Activated CD8-positive, alpha-beta T cell treated with anti-CD3 and anti-CD28 coated beads, Interleukin-2, amount 10 ng/mL, durations not matched to agents 7 days and 5 days (primary cell): ENCODE measurements at places on chromosomes 1 and 21.

GRCh38 chr1:161119092-161119903 lies 1.4 kb downstream of the NIT1 start:
- DNase-seq, result peak; percentile 68

- DNase-seq, result peak; percentile 26
Measured at GRCh38 chr1:220271706-220272046, 577 bp downstream of the RAB3GAP2 start.

GRCh38 chr1:164969253-164969652 lies 387.3 kb downstream of the LMX1A start:
- DNase-seq, result no peak

GRCh38 chr1:79281442-79281841 lies 274.9 kb upstream of the ADGRL4 start:
- DNase-seq, result no peak

- DNase-seq, result no peak
Measured at GRCh38 chr1:53559391-53559815, 100.2 kb downstream of the DMRTB1 start.

- DNase-seq, result no peak
Measured at GRCh38 chr1:36782785-36783184, 251.5 kb downstream of the GRIK3 start.

DNA sequence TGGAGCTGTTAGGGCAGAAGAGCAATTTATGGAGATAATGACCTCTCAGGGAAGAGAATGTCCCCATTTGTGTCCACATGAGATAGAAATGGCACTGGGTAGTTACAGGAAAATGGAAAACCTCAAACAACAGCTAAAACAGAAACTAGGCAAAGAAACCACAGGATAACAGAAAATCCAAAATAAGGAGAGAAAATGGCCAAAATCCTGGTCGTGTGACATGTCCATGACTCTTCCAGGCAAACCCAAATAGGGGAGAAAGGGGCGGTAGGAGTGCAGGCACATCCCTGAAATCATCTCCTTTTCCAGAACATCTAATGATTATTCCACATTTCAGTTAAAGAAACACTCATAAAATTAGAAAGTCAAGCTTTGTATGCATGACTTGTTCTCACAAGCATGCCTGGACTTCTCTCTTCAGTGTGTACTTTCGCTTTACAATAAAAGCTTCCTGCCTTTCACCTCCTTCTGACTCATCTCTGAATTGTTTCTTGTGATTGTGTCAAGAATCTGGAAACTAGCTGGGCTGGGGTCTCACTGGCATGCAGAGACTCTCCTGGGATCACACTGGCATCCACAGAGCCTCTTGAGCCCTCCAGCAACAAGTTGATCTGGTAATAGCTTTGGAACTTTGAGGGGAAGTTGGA lies 171.4 kb upstream of the ZP4 start:
- DNase-seq, result no peak

DNA sequence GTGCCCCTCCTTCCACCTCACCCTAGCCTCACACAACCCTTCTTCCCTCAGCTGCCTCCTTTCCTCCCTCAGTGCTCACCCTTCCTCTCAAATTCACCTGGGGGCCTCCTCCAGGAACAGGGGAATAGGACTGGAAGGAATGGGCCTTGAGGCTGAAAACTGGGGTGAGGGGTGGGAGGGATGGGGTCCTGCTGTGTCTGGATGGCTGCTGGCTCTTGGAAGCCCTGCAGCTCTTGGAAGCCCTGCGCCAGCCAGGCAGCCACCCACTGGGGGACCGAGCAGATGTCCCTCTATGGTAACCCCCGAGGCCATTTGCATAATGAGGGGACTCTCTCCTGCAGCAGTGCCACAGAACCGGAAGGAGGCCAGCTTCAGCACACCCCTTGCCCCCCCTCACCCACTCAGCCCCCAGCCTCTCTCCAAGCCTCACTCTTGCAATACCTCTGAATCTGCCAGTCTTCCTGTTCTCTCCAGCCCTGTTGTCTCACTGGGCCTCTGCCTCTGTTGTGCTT lies 85.2 kb downstream of the KIRREL1 start:
- DNase-seq, result no peak

DNA sequence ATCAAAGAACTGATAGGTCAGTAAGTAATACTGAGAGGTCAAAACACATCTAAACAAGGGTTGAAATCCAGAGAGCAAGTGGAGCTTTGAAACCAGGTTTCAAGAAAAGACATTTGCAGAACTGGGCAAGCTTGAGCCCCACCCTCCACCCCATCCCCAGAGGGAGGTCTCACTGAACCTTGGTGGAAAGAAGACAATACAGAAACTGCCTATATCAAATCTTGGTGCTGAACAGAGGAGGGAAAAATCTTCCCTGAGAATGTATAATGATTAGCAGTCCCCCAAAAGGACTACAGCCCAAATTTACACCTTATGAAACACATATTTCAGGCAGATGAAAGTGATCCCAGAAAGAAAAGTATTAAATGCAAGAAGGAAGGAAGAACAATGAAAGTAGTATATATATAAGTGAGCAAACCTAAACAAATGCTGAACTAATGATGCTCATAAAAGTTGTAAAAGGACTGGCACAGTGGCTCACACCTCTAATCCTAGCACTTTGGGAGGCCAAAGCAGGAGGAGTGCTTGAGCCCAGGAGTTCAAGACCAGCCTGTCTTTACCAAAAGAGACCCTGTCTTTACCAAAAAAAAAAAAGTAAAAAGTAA lies 12.4 kb downstream of the ZBTB17 start:
- no peak for DNase-seq

DNA sequence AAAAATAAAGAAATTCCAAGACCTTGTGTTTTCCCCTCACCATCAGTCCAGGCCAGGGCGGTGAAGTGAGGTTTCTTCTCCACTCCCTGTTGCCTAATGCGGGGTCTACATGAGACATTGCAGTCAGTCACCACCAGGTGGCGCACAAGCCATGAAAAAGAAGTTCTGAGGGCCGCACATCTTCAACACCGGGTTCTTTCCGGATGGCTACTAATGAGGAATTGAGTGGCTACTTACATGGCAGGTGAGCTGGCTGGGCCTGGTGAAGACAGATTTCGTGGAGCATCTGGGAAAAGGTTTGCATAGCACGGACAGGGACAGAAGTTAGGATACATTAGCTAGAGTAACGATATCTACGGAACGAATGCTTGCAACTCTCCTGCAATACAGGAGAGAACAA lies 15.8 kb upstream of the S100A11 start:
- peak; percentile 91 for DNase-seq

GRCh38 chr1:202145068-202145743 lies 669 bp upstream of the ARL8A start:
- DNase-seq, result peak; percentile 49

DNA sequence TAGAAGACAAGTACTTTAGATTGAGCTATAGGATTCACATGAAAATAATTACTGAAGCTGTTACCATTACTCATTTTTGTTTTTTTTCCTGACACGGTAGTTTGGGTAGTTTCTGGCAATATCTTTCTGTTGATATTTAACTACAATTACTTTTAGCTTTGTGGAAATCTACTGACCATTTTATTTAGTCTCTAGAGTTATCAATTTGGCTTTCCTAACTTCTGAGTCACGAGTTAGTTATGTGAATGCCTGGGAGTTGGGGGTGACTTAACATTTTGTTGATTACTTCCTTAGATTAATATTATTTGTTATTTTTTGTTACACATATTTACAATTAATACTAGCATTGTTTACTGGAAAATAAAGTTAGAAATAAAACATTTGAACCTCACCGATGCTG lies 160.6 kb downstream of the HMCN1 start:
- no peak for DNase-seq

DNA sequence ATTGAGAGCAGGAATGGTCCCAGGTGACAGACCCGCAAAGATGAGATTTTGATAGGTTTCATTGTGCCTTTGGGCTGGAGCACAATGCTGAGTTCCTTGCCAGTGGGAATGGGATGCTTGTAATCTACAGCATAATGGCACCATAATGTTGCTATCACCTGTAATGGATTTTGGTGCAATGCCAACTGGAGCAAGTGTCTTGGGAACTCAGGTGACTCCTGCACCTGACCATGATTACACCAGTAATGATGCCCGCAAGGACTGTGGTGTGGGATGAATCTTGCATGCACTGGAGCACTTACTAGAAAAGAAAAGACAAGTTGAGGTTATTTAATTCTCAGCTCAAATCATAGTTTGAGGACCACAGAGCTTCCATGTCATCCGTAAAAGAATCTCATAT lies 96.7 kb downstream of the PTPRU start:
- DNase-seq, result no peak

GRCh38 chr1:32884032-32884372 lies 2.3 kb upstream of the HPCA start:
- no peak for DNase-seq

- peak; percentile 64 for DNase-seq
Measured at GRCh38 chr1:66436378-66437135, 97.4 kb upstream of the SGIP1 start.

GRCh38 chr1:57206038-57206437 lies 217.8 kb downstream of the DAB1 start:
- DNase-seq, result no peak

DNA sequence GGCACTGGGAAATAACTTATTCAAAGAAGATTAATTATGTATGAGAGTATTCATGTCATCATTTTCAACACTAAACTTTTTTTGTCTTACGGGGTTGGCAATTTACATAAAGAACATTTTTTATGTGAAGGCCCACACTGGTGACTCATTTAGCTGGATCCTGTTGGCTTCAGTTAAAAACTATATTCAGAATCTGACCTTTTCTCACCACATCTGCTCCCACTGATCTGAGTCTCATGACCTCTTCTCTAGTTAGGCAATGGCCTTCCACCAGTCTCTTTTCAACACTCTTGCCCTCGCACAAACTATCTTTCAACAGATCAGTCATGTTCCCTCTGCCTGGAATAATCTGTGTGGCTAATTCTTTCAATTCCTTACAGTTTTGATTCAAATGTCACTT lies 53.4 kb downstream of the TMPRSS15 start:
- no peak for DNase-seq

DNA sequence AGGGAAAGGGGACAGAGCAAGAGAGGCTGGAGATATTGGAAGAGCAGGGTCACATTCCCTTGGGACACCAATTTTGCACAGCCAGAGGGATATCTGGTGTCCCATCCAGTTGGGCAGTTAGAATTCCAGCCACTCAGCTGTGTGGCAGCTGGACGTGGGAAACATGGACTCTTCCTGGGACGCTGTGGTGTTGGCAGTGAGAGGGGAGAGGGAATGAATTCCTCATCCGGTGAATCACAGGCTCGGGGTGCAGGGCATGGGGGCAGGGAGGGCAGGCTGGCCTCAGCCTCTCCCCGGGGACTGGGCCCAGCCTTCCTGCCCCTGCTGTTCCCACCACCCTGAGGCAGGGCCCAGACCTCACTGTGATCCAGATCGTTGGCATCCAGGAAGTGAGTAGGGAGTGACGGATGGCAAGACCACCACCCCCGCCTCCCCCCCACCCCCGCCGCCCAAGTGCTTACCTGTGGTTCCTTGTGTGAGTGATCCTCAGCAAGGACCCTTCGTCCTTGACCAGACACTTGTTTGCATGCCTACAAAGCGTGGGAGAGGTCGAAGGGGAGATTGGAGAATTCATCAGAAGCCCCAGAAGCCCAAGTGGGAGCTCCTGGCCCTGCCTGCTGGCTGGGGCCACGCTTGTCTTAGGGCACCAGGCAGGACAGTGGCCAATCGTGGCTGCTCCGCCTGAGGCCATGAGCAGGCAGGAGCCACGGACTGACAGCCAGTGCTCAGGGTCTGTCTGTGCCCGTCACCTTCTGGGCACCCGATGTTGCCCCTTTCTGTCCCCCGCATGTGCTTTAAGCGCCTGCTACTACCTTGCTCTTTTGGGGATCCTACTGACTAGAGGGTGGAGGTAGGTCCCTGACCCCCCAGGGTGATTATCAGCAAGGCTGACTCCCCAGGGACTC lies 8.7 kb downstream of the WNT3A start:
- DNase-seq, result no peak

GRCh38 chr1:237396426-237396825 lies 354.4 kb downstream of the RYR2 start:
- no peak for DNase-seq

DNA sequence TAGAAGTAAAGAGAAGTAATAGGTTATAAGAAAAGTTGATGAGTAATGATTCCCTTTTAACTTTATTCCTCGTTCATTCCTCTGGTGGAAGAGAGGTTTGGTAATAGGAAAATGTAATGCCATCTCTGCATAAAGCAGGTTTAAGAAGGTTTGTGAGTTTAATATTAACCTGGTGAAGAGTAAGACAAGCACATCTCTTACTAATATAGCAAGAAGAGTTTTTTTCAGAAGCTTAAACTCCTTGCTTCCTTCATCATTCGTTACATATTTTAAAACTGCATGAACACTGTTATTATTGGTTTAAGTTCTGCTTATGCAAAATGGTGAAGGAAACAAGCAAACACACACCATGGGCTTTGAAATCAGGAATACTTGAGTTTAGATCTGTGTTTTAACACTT lies 9.2 kb upstream of the PLA2G4A start:
- DNase-seq, result no peak

DNA sequence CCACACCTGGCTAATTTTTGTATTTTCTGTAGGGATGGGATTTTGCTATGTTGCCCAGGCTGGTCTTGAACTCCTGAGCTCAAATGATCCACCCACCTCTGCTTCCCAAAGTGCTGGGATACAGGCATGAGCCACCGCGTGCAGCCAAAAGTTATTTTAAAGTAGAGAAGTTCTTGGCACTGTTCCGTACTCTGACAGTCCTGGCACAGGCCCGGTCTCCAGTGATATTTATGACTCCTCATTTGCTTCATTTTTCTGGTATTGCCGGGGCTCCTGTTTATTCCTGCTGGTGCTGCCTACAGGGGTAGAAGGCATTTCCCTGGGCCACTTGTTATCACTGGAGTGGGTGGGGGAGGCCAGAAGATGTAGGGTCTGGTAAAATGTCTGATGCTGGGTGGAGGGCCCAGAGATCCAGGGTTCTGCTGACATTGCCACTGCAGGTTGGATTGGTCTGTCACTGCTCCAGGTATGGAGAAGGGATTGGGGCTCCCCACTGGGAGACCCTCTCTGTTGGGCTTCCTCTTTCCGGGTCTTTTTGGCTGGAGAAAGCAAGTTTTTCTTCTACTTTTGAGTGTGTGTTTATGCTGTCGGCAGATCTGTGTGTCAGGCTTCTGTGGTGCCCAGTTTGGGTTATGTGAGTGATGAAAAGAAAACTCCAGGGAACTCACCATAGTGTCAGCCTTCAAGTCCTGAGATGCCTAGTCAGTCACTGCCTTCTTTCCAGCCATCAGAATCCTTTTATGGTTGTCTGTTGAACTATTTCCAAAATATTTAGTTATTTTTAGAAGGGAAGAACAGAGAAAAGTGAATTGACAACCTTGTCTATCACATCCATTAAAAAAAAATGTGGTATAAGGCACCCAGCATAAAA lies 4.5 kb downstream of the MROH7 start:
- DNase-seq, result no peak
